ENCODE measurements at places on chromosomes 5 and 9.

DNA sequence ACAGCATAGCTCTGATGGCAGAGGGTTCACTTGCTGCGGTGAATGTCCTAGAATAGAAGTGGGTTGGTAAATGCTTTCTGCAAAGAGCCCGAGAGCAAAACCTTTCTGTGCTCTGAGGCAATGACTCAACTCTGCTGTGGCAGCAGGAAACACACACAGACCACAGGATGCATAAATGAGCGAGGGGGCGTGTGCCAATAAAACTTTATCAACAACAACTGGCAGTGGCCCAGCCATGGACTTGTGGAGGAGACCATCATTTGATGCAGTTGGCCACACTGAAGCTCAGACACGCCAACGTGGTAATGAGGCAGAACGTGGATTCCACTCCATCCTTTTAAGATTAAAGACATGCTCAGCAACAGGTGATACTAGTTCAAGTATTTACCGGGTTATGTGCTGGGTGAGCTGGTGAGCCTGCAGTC lies 6.8 kb downstream of the MRPL36 start:
- DNase-seq, result no peak

GRCh38 chr9:101486693-101487442 lies 46.8 kb upstream of the RNF20 start:
- peak; percentile 41 for DNase-seq

DNA sequence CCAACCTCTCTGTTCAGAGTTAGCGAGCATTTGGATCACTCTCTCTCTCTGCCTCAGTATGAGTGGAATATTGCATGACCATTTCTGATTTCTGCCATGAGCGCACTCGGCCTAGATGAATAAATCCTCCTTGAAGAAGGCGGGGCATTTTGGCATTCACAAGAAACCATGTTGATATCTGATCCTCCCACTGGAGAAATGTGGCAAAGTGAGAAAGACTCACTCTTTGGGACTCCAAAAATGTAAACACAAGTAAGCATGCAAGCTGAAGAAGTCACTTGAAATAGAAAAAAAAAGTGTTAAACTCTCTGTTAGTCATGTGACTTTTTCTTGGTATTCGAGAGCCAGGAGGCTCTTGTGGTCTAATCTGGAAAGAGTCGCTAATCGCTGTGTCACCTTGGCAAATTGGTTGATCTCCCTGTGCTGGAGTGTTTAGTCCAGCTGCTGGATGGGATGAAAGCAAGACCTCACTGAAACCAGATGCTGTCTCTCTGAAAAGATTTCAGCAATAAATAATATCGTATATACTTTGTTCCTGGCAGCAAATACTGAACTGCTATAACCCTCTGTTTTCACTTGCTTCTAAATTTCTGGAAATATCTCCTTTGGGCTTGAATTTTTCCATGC lies 95.5 kb downstream of the GHR start:
- no peak for DNase-seq

- DNase-seq, result no peak
Observed at GRCh38 chr9:105241356-105242043, 3.0 kb upstream of the SLC44A1 start.

DNA sequence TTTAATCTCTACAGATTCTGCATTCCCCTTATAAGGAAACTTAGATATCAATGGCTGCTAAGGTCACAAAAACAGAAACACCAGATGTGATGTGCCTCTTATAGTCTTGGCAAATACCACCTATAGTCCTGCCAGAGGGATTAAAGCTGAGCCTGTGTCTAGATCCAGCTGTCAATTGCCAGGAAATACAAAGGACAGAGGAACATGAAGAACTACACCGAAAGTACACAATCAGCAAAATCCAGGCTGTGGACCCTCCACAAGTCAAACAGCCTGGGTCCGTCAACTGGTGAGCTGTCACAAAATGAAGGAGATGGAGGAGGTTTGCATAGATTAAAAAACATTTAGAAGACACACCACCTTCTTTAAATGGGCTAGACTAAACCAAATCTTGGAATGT lies 85.4 kb downstream of the KLF4 start:
- no peak for DNase-seq

- no peak for DNase-seq
Observed at GRCh38 chr5:63164838-63165535, 586.4 kb downstream of the LRRC70 start.

DNA sequence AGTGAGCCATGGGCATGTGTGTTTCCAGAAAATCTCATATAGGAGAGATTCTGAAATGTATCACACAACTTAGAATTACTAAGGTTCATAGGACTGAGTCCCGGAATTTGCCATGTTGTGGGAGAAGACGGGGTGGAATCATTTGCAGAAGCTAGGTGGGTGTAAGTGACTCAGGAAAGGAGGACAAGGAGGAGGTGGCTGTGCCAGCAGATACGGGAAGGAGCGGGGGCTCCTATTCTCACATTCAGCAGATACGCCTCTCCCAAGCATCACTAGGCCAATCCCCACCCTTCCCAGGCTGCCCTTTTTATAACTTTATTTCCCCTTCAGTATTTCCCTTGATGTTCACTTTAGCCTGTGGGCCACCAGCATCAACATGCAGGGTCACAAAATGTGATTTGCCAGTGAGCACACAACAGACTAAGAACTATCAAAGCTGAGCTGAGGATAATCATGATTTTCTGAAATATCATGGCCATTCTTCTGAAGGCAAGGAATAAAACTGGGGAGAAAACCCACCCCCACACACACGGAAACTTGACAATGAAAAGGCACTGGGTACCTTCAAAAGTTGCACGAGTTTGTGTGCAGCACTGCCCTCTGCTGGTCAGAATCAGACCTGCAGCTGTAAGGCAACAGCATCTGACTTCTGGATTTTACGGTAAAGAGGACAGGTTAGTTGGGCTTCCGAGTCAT lies 133.2 kb downstream of the MTX3 start:
- peak; percentile 48 for DNase-seq
